T-cell (primary cell): ENCODE measurements at places on chromosomes 6 and 20. TPM values are rescaled to one million over a fixed set of nuclear protein-coding genes. Genes with fewer than 3 reads are reported as not detected.

Gene ELOVL4
- 1.6 TPM for total RNA-seq

Gene OTOR
- not detected for total RNA-seq

Gene EYA2
- not detected for total RNA-seq

Gene PPARD
- 39.0 TPM for total RNA-seq

Gene PSMB9
- 154 TPM for total RNA-seq

Gene CYP24A1
- total RNA-seq, result 0.30 TPM

Gene HSPA1A
- total RNA-seq, result 10.0 TPM

Gene SALL4
- 0.38 TPM for total RNA-seq

Gene TDRD6
- total RNA-seq, result not detected

- no peak for DNase-seq
- H3K4me1 ChIP-seq, result no peaks in the 10 kb centered on the region
- H3K27me3 ChIP-seq, result no peaks in the 10 kb centered on the region
- H3K36me3 ChIP-seq, result no peaks in the 10 kb centered on the region
Measured at GRCh38 chr6:105920071-105920470, 166.1 kb upstream of the PRDM1 start.

- H3K4me3 ChIP-seq, result no peak overlapping the region
- no peaks in the 10 kb centered on the region for H3K36me3 ChIP-seq
Measured at GRCh38 chr6:149218915-149219314, 98.6 kb upstream of the TAB2 start.

GRCh38 chr20:51058017-51058416 is 35.1 kb upstream of the KCNG1 start:
- H3K4me3 ChIP-seq, result no peak overlapping the region
- DNase-seq, result no peak
- H3K4me1 ChIP-seq, result no peaks in the 10 kb centered on the region
- peaks cover 5% of the 10 kb centered on the region for H3K27me3 ChIP-seq

DNA sequence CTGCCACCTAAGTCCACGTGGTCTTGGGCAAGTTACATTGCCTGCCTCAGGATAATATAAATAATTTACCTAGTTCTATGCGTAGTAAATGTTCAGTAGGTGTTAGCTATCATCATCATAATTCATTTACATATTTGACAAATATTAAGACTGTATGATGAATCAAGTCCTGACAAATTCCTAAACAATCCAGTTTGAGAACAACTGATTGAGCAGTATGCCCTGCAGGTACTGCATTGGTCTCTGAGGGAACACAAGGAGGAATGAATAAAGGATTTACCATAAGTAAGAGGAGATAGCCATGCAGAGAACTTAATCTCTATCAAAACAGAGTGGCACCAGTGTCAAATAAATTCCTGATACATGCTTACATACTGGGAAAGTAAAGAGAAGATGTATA is 70.4 kb downstream of the SAMD5 start:
- no peak for DNase-seq
- H3K27ac ChIP-seq, result no peak overlapping the region
- H3K27me3 ChIP-seq, result no peaks in the 10 kb centered on the region
- H3K36me3 ChIP-seq, result no peaks in the 10 kb centered on the region
- H3K4me3 ChIP-seq, result no peak overlapping the region

- H3K4me1 ChIP-seq, result no peaks in the 10 kb centered on the region
- H3K27ac ChIP-seq, result no peak overlapping the region
- no peak overlapping the region for H3K4me3 ChIP-seq
- no peak for DNase-seq
- no peaks in the 10 kb centered on the region for H3K27me3 ChIP-seq
Measured at GRCh38 chr6:106069478-106069877, 16.7 kb upstream of the PRDM1 start.

GRCh38 chr6:26311012-26311384 is 54.0 kb upstream of the BTN3A2 start:
- no peaks in the 10 kb centered on the region for H3K27me3 ChIP-seq
- H3K36me3 ChIP-seq, result no peaks in the 10 kb centered on the region
- H3K4me3 ChIP-seq, result no peak overlapping the region
- no peak for DNase-seq
- H3K27ac ChIP-seq, result no peak overlapping the region

DNA sequence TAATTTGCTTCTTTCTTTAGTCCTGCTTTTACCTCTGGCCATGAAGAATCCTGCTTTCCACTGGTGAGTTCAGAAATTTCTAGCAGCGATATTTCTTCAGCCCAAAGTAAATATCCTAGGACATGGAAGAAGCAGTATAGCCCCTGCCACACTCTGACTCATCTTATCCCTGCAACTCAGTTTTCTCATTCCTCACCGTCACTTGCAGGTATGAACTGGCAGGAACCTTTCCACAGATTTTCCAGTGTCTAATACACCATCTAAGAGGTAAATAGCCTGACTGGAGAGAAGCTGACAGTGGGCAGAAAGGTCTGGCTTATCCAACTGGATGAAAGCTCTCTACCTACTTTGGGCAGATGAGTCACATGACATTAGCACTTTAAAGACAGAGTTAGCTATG is 816.7 kb upstream of the FLRT3 start:
- no peak for DNase-seq
- H3K4me3 ChIP-seq, result no peak overlapping the region
- H3K27me3 ChIP-seq, result no peaks in the 10 kb centered on the region
- H3K36me3 ChIP-seq, result no peaks in the 10 kb centered on the region
- peaks cover 3% of the 10 kb centered on the region for H3K4me1 ChIP-seq

DNA sequence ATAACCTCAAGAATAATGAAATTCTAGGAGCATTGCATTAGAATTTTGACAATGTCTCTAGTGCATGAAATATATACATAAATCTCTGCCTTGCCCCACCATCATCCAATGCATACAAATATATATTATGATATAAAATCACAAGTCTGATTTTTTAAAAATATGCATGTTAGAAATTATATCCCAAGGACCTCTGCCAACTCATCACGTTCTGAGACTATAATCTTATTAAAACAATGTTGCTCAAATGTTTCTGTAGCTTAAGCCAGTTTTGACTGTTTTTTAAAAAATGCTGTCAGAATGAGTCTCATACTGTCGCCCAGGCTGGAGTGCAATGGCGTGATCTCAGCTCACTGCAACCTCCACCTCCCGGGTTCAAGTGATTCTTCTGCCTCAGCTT is 287.0 kb upstream of the SOX4 start:
- no peaks in the 10 kb centered on the region for H3K36me3 ChIP-seq
- H3K27ac ChIP-seq, result no peak overlapping the region
- DNase-seq, result no peak
- H3K27me3 ChIP-seq, result peaks cover 5% of the 10 kb centered on the region
- no peaks in the 10 kb centered on the region for H3K4me1 ChIP-seq

- no peak overlapping the region for H3K27ac ChIP-seq
- H3K36me3 ChIP-seq, result no peaks in the 10 kb centered on the region
- DNase-seq, result no peak
- H3K27me3 ChIP-seq, result no peaks in the 10 kb centered on the region
Measured at GRCh38 chr6:119240257-119241110, 109.1 kb downstream of the MAN1A1 start.

- no peak for DNase-seq
- H3K4me3 ChIP-seq, result no peak overlapping the region
- no peak overlapping the region for H3K27ac ChIP-seq
- peaks cover 10% of the 10 kb centered on the region for H3K27me3 ChIP-seq
- no peaks in the 10 kb centered on the region for H3K4me1 ChIP-seq
Measured at GRCh38 chr6:3165631-3166534, 8.5 kb upstream of the TUBB2A start.

- no peaks in the 10 kb centered on the region for H3K36me3 ChIP-seq
- no peak for DNase-seq
- no peaks in the 10 kb centered on the region for H3K4me1 ChIP-seq
Measured at GRCh38 chr6:89260832-89261231, 43.7 kb upstream of the GABRR1 start.

GRCh38 chr6:37480118-37480736 is 19.5 kb downstream of the CCDC167 start:
- no peaks in the 10 kb centered on the region for H3K27me3 ChIP-seq
- H3K4me1 ChIP-seq, result peaks cover 21% of the 10 kb centered on the region
- H3K36me3 ChIP-seq, result peaks cover 27% of the 10 kb centered on the region

DNA sequence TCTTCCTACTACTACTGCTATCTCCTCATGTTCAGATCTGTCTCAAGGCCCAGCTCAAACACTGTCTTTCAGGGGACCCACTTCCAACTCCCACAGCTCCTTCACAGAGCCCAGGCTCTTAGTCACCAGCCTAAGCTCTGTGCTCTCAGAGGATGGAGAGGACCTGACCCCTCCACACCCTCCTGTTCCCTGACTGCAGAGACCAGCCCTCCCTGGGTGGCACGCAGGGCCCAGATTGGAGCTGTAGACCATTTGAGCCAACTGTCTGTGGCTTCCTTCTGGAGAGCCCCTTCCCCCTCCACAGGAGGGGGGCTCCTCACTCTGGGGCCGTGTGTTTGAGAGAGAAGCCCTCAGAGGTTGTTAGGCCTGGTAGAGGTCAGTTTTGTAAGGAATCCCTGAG is 9.8 kb downstream of the SNPH start:
- peaks cover 5% of the 10 kb centered on the region for H3K36me3 ChIP-seq
- DNase-seq, result no peak
- no peak overlapping the region for H3K4me3 ChIP-seq
- no peaks in the 10 kb centered on the region for H3K27me3 ChIP-seq

DNA sequence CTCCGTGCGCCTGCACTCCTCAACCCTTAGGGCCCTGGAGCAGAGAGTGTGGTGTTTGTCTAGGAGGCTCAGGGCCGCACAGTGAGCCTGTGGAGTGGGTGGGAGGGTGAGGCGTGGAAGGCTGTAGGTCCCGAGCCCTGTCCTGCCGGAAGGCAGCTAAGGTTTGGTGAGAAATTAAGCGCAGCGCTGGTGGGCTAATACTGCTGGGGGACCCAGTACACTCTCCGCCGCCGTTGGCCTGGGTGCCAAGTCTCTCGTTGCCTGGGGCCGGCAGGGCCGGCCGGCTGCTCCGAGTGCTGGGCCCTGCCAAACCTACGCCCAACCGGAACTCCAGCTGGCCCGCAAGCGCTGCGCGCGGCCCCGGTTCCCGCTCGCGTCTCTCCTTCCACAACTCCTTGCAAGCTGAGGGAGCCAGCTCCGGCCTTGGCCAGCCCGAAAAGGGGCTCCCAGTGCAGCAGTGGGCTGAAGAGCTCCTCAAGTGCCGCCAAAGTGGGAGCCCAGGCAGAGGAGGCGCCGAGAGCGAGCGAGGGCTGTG is 40.4 kb upstream of the MCUR1 start:
- no peaks in the 10 kb centered on the region for H3K36me3 ChIP-seq
- H3K4me3 ChIP-seq, result no peak overlapping the region
- no peak overlapping the region for H3K27ac ChIP-seq
- peaks cover 2% of the 10 kb centered on the region for H3K27me3 ChIP-seq
- no peaks in the 10 kb centered on the region for H3K4me1 ChIP-seq

DNA sequence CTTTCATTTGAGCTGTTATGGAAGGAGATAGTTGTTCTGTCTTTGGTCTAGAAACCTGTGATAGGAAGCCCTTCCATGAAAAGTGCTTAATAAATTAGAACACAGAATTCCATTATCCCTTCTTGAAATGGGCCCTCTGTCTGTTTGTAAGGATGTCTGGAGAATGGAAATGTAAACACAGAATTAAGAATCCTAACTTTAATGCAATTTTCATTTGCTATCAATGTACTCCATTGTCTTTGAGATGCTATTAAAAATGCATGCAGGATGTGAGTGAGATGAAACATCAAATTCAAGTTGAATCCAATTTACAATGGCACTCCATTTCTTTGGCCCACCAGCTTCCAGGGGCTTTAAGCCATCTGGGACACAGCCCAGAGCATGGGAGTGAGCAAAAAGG is 13.9 kb upstream of the AARS2 start:
- H3K4me1 ChIP-seq, result no peaks in the 10 kb centered on the region
- H3K27me3 ChIP-seq, result peaks cover 7% of the 10 kb centered on the region
- H3K36me3 ChIP-seq, result no peaks in the 10 kb centered on the region
- no peak overlapping the region for H3K27ac ChIP-seq
- DNase-seq, result no peak

DNA sequence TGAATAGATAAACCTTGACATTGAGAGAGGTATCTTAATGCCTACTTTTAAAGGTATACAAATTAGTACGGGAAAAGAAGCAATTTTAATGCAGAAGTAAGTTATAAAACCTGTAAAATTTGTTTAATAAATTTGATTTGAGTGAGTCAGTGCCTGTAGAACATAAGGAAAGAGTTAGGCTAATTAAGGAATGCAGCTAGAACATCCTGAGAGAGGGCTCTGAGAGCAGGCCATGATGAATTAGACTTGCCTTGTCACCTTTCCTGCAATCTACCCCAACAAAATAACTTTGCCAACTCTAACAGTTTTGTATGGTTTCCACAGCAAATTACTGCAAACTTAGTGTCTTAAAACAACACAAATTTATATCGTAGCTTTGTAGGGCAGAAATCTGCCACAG is 700.8 kb downstream of the RFPL4B start:
- DNase-seq, result no peak
- H3K4me1 ChIP-seq, result no peaks in the 10 kb centered on the region
- no peaks in the 10 kb centered on the region for H3K27me3 ChIP-seq
- no peak overlapping the region for H3K4me3 ChIP-seq
- no peak overlapping the region for H3K27ac ChIP-seq

- H3K4me1 ChIP-seq, result no peaks in the 10 kb centered on the region
- no peak overlapping the region for H3K27ac ChIP-seq
- peaks cover 3% of the 10 kb centered on the region for H3K27me3 ChIP-seq
- no peaks in the 10 kb centered on the region for H3K36me3 ChIP-seq
Measured at GRCh38 chr20:53413186-53413631, 180.4 kb downstream of the ZNF217 start.

DNA sequence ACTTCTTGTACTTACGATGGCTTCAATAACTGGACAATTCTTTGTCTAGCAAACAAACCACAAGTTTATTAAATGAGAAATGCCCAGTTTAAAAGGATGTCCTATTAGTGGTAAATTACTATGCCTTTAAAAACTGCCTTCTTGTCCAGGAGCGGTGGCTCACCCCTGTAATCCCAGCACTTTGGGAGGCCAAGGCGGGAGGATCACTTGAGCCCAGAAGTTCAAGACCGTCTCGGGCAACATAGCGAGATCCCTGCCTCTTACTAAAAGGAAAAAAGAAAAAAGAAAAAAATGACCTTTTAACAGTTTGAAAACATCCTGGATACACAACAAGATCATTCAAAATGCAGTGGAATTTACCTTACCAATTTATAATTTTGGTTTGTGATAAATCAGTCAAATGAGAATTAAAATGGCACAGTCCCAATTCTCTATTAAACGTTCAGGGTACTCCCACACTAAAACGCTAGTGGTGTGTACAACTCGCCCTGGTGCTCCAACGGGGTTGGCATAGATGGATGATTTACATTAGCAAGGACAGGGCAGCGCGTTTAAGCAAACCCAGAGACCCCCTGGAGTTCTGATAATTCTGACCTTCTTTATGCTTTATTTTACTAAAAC is 2.3 kb downstream of the ZBTB2 start:
- no peak for DNase-seq
- H3K27ac ChIP-seq, result peak overlapping the region; percentile 91
- H3K4me3 ChIP-seq, result peak overlapping the region; percentile 88

- DNase-seq, result no peak
- no peaks in the 10 kb centered on the region for H3K27me3 ChIP-seq
- H3K27ac ChIP-seq, result no peak overlapping the region
- H3K4me1 ChIP-seq, result peaks cover 34% of the 10 kb centered on the region
Measured at GRCh38 chr20:50911716-50912115, 19.5 kb downstream of the ADNP start.
